H4 (cell line): ENCODE measurements at places on chromosomes 1 and 21. TPM values are rescaled to one million over a fixed set of nuclear protein-coding genes. Genes with fewer than 3 reads are reported as not detected.

DNA sequence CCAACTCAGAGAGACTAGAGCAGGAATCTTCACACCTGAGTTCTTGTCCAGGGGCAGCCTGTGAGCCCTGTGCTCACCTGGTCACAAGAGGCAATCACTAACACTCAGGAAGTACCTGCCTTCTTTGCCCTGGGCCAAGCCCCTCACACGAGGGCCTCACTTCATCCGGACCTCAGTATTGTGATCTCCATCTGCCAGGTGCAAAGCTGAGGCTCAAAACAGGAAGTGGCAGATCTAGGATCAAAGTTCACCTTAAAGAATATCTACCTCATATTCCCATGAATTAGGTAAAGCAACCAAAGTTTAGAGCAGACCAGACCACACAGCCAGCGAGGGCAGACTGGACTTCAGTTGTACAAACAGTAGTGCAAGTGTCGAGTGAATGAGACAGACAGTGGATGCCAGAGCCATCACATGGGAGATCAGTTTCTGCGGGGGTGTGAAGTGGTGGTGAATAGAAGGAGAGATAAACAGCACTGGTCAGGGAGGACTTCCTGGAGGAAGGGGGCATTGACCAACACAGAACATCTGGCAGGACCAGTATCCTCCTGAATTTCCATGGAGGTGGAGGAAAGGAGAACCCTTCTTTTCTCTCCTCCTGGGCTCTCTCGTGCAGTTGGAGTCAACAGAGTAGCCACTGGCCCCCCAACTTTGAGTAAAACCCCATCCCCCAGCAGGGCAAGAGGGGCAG, 116.6 kb upstream of the ZBTB40 start:
- no peak for DNase-seq

The LCE1C gene
- total RNA-seq = not detected in 2 replicates

GRCh38 chr1:23381233-23381885, 11.7 kb upstream of the ZNF436 start:
- no peak for DNase-seq

GRCh38 chr1:97781762-97782337, 139.0 kb downstream of the DPYD start:
- no peak for DNase-seq

- DNase-seq = no peak
These were observed 204.1 kb downstream of the GABPA start for GRCh38 chr21:25938658-25939395.

DNA sequence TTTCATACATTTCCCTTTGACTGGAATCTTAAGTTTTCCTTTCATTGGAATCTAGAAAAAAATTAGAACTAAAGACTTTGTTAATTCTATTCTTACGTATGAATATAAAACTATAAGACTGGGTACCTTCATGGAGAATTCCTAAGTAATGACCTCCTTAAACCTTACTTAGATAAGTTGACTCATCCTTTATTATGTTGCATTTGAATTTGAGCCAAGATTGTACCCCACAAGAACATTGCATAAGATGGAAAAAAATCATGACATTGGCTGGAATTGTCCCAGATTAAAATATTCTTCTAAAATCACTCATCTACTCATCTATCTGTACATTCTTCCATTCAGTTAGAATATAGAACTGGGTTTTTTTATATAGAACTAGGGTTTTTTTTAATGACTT, 137.4 kb downstream of the C1orf21 start:
- DNase-seq = no peak

The CDKN2C gene
- 167 and 185 TPM in 2 replicates for total RNA-seq

- no peak for DNase-seq
These were observed 934 bp downstream of the SCP2 start for GRCh38 chr1:52928015-52928404.
